ENCODE measurements at places on chromosomes 16 and 17.
A peak's percentile ranks its signal among the peaks of the same experiment; 100 is the strongest.

DNA sequence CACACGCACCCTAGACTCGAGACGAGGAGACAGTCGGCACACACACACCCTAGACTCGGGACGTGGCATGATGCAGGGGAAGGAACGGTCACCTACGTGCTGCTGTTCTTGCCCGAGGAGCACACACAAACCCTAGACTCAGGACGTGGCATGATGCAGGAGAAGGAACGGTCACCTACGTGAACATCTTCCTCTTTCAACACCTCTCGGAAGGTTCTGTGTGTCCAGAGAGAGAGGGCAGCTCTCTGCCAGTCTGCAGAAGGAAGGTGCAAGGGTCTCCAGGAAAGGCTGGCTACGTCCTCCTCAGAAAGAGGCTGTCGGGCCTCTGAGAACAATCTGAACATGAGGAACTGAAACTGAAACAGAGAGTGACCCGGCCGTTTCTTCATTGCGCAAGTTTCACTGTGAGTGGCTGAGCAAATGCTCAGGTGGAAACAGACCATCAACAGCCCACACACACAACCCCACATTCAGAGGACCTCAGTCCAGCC, 43.4 kb downstream of the ZNF276 start:
- no peak for DNase-seq

GRCh38 chr17:74744349-74744713, 4.1 kb upstream of the NHERF1 start:
- no peak for DNase-seq

DNA sequence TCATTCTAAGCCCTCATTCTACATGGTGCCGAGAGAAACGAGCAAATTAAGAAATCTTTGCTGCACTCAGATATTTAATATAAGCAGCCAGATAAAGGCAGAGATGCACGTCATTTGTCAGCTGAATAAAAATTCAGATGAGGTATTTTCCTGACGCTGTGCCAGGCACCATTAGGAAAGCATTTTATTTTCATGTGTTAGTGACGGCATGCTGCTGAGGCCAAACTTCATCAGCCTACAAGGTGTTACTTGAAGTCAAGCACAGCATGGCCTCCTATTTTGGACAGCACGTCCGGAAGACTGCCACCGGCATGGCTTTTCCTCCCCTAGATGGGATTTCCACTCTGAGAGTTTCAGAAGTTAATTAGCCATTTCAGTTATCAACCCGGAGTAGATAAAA, 70.3 kb downstream of the IRX3 start:
- no peak for DNase-seq

DNA sequence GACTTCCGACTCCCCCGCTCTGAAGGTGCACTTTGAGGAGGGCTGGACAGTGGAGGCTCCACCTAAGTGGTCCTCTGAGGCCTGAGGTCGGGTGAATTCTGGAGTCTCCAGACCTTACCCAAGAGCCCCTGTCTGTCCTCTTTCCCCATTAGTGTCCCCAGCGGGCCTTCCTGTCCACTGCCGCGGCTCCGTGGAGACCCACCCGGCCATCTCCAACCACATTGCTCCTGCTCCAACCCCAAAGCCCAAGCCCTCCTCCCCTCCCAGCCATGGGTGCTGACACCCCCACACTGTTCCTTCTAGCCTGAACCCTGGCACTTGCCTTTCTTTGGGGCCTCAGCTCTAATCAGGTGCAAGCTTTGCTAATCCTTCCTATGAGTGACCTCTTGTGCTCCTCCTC, 283.1 kb upstream of the TNRC6C start:
- DNase-seq = no peak

GRCh38 chr16:47568351-47568750, 107.2 kb downstream of the PHKB start:
- no peak for DNase-seq

GRCh38 chr17:40932608-40933007, 4.8 kb downstream of the KRT23 start:
- DNase-seq = peak; percentile 85

DNA sequence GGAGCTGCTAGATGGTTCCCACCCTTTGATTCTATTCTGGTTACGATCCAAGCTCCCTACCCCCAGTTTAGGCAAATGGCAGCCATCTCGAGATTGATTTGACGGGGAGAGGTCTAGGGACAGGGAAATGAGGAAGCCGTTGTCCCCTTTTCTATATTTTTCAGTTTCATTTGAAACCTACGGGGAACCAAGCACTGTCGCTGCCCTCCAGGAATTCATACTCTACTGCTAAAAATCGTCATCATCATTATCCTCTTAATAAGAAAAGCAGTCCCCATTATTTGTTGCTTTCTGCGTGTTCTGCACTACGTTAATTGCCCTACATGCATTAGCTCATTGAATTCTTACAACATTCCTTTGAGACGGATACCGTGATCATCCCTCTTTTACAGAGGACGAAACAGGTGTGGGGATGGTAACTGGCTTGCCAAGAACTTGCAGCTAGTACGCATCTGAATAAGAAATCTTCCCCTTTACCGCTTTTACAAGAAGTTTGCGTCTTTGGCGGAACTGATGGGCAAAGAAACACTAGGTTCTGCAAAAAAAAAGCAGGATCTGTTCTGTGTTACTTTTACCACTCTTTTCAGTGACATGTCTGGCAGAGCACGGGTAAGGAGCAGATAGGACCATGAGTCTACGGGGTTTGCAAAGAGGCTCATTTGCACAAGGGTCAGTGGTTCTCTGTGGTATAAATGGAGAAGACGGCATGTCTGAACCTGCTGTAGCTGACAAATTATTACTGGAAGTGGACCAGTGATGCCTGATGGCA, 1.1 kb downstream of the CCP110 start:
- DNase-seq = peak; percentile 6

DNA sequence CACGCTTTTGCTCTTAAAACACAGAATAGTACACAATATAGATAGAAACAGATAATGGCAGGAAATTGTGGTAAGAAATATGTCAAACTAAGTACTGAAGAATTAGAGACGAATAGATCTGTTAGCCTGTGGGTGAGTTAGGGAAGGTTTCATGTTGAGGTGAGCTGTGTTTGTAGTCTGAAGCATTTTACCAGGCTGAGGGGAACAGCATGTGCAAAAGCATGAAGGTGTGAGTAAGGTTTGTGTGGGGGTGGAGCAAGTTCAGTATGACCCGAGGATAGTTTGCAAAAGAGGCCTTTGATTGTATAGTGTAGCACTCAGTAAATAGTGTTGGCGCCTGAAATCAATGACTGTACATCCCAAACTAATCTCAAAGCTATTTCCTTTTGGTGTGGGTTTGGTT, 13.8 kb downstream of the IGSF6 start:
- no peak for DNase-seq

DNA sequence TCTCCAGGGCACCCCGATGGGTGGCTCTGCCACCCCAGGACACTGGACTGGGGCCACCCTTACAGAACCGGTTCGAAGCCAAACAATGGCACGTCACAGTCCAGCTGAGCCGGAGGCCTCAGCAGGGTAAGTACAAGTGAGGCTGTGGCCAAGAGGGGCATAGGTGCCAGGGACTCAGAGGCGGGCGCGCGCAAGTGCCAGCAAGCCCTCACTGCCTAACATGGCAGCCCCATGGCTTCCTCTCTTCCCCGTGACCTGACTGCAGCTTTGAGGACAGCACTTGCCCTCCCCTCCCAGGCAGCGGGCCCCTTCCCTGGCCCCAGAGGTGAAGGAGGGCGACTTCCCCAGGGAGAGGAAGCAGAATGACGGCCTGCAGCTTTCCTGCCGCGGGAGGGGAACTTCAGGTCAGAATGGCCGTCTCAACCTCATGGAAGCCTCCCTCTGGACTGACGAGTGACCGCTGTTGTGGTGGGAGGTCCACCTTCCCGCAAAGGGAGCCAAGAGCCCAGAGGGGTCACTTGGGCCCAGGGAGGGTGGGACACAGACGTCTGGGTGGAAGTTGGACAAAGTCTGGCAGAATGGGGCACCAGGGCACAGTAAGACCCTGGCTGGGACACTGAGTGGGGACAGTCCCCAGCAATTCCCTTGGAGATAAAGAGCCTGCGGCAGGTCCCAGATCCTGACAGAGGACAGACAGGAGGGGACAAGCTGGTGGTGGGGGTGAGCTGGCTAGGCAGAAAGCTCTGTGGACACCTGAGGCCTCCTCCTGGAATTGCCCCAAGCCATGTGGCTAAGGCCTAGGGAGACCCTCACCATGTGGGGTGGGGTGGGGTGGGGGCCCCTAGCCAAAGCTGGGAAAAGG, 52.1 kb upstream of the TOB1 start:
- DNase-seq = no peak

DNA sequence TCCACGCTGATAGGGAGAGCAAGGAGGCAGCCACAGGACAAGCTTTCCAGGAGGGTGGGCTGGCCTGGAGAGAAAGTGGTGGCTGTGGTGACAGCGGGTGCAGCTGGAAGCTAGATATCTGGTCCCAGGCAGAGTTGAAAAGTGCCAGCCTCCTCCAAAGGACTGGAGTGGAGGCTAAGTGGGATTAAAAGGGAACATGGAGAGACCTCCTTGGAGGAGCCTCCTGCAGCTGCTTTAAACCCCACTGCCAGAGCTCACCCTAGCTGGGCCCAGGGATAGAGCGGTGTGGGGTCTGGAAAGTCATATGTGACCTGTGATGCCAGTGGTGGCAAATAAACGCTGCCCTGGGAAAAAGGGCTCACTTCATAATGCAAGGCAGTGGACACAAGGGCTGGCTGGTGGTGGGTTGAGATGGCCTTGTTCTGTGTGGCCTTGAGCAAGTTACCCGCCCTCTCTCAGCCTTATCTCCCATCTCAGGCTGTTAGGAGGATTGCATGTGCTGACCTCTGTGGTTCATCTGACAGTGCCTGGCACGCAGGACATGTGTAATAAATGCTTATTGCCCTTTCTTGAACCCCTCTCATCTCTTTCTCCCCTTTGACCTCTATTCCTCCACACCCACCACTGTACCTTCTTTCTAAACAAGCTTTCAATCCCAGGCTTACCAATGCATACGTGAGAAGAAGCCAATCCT, 61.0 kb upstream of the LGALS9 start:
- DNase-seq = no peak

GRCh38 chr16:14337303-14338191, 266.4 kb downstream of the MRTFB start:
- no peak for DNase-seq

- no peak for DNase-seq
These were observed 37.3 kb downstream of the SMG6 start for GRCh38 chr17:2266045-2266864.

DNA sequence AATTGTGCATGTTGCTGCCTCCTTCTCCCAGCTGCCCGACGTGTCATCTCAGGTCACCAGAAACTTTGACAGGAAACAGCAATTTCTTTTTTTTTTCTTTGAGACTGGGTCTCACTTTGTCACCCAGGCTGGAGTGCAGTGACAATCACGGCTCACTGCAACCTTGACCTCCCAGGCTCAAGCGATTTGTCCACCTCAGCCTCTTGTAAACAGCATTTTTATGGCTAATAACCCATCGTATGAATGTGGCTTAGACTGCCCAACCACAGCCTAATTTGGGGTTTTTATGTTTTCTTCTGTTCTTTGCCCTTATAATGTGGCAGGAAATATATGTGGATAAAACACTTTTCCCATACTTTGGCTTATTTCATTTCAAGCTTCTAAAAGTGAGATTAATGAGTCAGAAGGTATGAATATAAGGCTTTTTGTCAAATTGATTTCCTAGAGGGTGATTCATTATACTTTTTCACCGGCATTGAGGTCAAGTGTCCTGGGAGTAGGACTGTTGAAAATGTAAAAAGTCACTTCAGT, 31.0 kb upstream of the SLC5A10 start:
- no peak for DNase-seq

DNA sequence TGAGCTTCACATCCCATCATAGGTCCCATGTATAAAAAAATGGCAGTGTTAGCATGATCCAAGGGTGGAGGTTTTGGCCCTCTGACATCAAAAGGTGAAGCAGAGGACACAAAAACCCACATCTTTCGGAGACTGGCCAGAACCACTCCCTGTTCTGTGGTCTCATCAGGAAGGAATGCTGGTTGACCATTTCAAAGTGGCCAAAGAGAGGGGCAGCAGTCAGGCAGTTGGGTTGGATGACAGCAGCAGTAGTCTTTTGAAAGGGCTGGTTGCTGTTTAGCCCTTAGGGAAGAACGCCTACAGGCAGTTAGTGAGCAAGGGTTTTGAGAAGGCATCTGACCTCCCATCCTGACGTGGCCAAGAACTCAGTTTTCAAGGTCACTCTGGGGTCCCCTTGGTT, 40.5 kb downstream of the LCMT1 start:
- DNase-seq = no peak

- DNase-seq = peak; percentile 93
These were observed 944 bp upstream of the WFIKKN1 start for GRCh38 chr16:629833-630248.

DNA sequence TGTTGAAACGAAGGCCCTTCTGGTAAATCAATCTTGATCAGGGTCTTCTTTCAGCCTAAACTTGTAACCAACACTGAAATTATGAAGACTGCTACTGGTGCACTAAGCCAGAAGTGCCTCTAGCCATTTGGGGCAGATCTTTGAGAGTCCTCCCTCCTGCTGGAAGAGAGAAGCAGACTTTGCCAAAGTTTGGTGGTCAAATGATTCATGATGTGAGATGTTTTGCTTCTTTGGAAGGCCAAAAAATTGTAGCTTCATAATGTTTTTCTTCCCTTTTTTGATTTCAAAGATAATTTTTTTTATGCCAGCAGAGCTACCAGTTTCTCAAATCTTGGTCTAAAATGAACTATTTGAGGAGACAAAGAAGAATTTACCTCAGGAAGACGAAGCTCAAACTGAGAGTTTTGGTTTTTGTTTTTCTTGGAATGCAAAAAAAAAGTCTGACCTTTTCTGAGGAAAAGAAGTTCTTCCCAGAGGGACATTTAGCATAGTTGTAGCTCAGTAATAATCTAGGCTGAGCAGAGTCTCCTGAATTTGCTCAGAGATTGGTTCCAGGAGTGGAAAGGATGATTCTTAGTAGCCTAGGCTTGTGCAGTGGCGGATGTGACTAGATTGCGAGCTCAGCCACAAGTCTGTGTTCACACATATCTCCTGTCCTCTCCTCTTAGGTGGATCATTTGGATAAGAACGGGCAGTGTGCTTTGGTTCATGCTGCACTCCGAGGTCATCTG, 50.9 kb downstream of the CYB561 start:
- no peak for DNase-seq

- no peak for DNase-seq
These were observed 14.0 kb upstream of the SPHK1 start for GRCh38 chr17:76370261-76370993.

DNA sequence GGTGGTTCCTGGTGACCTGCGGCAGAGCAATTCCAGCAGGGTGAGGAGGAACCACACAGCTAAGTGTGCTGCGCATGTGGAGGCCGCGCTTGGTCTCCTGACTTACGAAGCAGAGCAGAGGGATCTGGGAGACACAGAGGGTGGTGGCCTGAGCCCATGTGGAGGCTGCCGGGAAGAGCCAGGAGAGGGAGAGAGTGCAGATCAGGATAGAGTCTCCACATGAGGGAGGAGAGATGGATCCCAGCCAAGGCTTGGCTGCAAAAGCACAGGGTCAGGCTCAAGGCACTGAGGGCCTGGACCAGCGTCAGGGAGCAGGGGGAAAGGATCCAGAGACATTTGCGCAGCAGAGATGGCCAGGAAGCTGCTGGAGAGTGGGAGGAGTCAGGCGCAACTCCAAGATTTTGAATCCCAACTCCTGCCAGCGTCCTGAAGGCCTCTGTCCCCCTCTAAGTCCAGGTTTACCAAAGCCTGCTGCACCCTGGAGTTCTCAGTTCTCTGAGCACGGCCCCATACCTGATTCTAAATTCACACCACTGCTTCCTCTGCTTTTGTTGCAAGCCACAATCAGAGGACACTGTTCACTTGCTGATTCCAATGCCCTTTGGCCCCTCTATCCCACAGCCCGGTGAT, 11.3 kb upstream of the MLLT6 start:
- no peak for DNase-seq

- no peak for DNase-seq
These were observed 8.1 kb downstream of the OR2C1 start for GRCh38 chr16:3363793-3364192.

All from neuronal stem cell (in vitro differentiated cells).